ENCODE measurements at places on chromosomes 4 and X. TPM values are rescaled to one million over a fixed set of nuclear protein-coding genes. Genes with fewer than 3 reads are reported as not detected.

- DNase-seq = no peak
These were observed 6.4 kb upstream of the ANTXR2 start for GRCh38 chr4:80079255-80079923.

GRCh38 chr4:38190717-38191178 lies 230.6 kb downstream of the PTTG2 start:
- DNase-seq = no peak

- DNase-seq = no peak
These were observed 193.0 kb upstream of the IGFBP7 start for GRCh38 chr4:57303012-57303751.

DNA sequence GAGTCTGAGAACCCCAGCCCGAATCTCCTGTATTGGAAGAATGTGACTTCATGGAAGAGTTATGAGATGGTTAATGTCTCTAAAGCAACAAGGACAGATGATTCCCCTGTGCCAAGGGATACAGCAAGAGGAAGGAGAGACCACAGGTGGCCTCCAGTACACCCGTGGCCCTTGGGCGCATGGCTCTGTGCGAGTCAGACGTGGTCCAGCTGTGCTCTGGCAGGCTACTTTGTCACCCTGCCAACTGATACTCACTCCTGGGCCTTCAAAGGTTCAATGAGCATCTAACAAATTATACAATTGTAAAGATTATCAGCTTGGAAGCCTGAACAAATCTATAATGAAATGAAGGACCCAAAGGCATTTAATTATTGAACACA lies 71.7 kb downstream of the NYX start:
- no peak for DNase-seq

DNA sequence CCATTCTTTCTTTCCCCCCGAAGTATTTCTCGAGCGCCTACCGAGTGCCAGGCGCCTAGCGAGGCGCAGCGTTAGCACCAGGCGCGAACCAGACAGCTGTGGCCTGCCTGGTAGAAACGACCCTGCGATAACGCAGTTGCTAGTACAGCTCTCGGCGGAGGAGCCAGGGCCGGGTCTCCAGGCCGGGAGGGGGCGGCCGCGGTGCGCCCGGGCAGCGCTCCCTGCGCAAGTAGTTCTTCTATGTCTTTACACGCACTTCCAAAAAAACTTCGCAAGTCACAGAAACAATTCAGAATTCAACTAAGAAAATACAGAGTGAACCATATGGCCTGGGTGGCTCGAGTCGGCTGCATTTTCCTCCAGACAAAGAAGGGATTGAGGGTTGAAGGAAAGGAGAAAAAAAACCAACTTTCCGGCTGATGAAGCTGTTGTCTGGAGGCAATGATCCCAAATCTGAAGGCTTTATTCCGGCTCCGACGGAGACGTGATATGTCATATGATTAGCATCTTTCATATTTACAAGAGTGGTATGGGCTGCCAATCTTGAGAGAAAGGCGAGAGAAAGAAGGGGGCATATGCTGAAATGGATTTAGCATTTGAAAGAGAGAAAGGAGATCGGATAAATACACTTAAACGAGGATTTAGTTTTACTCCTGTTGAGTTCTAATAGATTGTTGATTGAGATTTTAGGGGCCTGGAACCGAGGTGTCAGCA lies 7.2 kb upstream of the NEUROG2 start:
- no peak for DNase-seq

DNA sequence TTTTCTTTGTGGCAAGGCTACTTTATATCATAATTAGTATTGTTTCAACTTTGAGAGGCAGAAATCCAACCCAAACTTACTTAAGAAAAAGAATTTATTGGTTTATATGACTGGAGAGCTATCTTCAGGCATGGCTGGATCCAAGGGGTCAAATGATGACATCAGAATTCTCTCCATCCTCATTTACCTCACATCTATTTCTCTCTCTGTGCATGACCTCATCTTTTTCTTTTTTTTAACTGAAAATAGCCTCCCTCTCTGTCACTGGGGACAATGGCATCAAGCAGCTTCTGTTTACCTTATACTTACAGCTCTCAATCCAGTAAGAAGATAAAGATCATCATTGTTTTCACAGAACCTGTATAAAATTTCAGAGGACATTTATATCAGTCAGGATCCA lies 12.0 kb upstream of the EXOC1L start:
- DNase-seq = no peak

The CWH43 gene
- not detected for total RNA-seq

The ASB12 gene
- 0.14 TPM for total RNA-seq
